ENCODE measurements at places on chromosomes 5 and 9. TPM values are rescaled to one million over a fixed set of nuclear protein-coding genes. Genes with fewer than 3 reads are reported as not detected.

DNA sequence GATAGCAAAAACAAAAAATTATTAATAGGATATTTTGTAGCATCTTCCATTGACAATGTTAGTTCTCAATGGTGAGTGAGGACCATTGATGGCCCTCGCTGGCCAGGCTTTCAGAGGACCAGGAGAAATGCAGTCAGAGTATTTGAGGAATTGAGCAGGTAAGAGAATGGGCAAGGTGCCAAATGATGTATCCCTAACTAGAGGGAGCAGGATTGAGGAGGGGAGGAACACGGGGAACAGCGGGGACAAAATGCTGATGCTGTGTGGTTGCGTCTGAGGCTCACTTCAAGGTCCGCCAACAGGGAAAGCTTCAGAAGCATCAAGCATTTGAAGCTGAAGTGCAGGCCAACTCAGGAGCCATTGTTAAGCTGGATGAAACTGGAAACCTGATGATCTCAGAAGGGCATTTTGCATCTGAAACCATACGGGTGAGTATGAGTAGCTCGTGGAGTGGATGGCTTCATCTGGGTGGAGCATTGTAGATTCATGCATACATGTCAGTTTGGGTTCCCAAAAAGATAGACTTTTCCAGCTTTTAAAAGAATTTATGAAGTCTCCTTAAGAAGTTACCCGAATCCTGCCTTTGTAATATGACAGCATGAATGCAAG is 16.2 kb downstream of the SPTAN1 start:
- peak overlapping the region; percentile 77 for H3K27ac ChIP-seq
- peaks cover 10% of the 10 kb centered on the region for H3K36me3 ChIP-seq
- no peaks in the 10 kb centered on the region for H3K27me3 ChIP-seq
- H3K4me3 ChIP-seq: no peak overlapping the region
- DNase-seq: no peak

DNA sequence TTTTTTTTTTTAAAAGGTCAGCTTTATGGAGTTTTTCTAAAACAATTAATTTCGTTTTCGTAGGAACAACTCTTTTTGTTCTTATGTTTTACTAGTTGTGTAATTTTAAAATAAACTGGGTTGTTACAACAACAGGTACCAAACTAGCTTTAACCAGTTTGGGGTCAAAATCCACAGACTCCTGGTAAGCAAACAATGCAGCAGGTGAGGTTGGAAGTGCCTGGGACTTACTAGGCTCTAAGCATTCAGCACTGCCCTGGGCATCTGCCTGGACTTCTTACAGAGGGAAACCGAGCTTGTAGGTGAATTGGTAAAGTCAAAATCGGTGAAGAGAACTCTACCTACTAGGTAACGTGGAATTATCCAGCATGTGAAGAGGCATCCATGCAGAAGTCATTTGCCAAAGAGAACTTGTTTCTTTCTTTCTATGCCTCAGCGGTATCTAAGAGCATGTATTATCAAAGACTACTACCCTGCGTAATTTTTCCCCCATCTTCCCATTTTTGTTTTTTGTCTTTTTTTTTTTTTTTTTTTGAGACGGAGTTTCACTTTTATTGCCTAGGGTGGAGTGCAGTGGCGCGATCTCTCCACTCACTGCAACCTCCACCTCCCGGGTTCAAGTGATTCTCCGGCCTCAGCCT is 145.4 kb downstream of the KCTD16 start:
- DNase-seq: no peak
- no peaks in the 10 kb centered on the region for H3K36me3 ChIP-seq
- H3K27ac ChIP-seq: no peak overlapping the region
- peaks cover 23% of the 10 kb centered on the region for H3K27me3 ChIP-seq

DNA sequence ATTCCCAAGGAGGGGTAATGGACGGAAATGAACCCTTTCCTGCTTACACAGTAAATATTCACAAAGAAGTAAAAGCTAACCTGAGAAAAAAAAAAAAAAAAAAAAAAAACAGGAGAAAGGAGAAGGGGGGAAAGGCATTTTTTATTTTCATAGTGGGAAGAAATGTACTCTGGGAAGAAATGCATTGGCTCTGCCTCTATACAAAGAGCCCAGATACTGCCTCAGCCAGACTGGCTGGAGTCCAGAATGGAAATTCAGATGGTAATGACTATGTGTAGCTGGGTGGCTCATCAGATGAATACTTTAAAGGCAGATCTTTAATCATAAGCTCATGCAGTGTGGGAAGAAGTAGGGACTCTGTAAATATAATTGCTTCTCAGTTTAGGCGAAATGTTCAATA is 124.9 kb upstream of the ZNF608 start:
- no peak overlapping the region for H3K4me3 ChIP-seq
- no peak overlapping the region for H3K27ac ChIP-seq
- H3K4me1 ChIP-seq: no peaks in the 10 kb centered on the region
- no peaks in the 10 kb centered on the region for H3K36me3 ChIP-seq

DNA sequence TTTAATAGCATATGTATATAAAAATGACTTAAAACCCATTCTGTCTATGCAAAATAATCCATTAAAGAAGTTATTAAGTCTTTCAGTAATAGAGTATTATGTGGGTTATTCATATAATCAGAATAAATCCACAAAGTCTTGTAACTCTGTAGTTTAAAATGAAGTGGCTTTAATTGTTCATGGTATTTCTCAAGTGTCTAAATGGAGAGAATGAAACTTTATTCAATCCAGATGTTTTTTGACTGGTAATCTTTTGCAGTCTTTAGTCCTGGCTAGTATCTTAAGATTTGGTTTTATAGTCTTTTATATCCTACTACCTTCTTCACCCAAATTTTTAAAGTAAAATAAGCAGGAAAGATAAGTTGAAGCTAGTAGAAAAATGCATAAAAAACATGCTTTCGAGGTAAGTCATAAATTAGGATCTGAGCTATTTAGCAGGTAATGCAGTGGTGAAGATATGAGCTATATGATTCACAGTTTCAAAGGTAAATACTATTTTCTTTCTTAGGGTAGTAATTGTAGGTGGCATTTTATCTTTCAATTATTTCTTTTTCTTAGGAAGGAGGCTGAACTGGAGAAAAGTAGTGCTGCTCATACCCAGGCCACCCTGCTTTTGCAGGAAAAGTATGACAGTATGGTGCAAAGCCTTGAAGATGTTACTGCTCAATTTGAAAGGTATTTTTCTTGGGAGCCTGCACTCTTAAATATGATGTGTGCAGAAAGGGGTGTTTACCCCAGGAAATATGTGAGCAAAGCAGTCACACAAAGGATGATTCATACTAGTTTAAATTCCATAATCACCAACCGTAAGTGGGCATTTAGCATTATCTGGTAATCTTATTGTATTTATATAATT is 17.9 kb downstream of the HMMR start:
- no peaks in the 10 kb centered on the region for H3K27me3 ChIP-seq
- H3K27ac ChIP-seq: no peak overlapping the region
- DNase-seq: no peak
- H3K36me3 ChIP-seq: no peaks in the 10 kb centered on the region

GRCh38 chr5:40224421-40224820 is 455.3 kb upstream of the PTGER4 start:
- peak overlapping the region; percentile 64 for H3K4me3 ChIP-seq
- peaks cover 2% of the 10 kb centered on the region for H3K36me3 ChIP-seq
- peak overlapping the region; percentile 79 for H3K27ac ChIP-seq
- peaks cover 23% of the 10 kb centered on the region for H3K4me1 ChIP-seq
- H3K27me3 ChIP-seq: no peaks in the 10 kb centered on the region
- no peak for DNase-seq

Gene ACER2
- 1.8 TPM for total RNA-seq

Gene C9orf152
- total RNA-seq: not detected

All from T-helper 17 cell (primary cell).